ENCODE measurements at places on chromosomes 3 and 15.

GRCh38 chr3:15601046-15601398, 347 bp downstream of the HACL1 start:
- no peak for DNase-seq

- no peak for DNase-seq
Observed at GRCh38 chr15:28915935-28916334, 30.2 kb downstream of the APBA2 start.

GRCh38 chr3:32405711-32406323, 14.2 kb downstream of the CMTM7 start:
- DNase-seq, result no peak

- DNase-seq, result no peak
Observed at GRCh38 chr15:34609102-34610057, 25.9 kb upstream of the GOLGA8B start.

- DNase-seq, result no peak
Observed at GRCh38 chr15:90367576-90367975, 15.5 kb downstream of the ZNF774 start.

DNA sequence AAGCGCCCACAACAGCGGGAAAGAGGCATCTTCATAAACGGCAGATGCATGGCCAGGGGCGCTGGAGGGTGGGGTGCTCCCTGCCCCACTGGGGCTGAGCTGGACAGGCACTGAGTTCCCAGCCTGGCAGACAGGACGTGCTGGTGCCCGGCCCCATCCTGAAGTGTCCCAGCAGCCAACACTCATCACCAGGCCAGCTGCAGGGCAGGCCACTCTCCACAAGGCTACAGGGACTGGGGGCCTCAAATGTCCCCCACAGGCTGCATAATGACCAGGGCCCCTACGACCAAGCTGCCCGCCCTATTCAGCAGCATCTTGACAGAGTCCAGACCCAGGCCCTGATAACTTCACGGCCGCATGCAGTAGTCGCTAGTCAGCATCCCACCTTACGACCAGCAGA, 124.1 kb upstream of the IQSEC1 start:
- DNase-seq, result no peak

DNA sequence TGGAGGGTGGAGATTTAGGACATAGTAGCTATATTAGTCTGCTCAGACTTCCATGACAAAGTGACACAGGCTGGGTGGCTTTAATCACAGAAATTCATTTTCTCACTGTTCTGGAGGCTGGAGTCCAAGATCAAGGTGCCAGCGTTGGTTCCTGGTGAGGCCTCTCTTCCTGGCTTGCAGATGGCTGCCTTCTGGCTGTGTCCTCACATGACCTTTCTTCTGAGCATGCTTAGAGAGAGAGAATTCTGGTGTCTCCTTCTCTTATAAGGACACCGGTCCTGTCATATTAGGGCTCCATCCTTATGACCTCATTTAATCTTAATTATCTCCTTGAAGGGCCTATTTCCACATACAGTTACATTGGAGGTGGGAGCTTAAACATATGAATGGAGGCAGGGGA, 14.9 kb upstream of the SHC4 start:
- no peak for DNase-seq

DNA sequence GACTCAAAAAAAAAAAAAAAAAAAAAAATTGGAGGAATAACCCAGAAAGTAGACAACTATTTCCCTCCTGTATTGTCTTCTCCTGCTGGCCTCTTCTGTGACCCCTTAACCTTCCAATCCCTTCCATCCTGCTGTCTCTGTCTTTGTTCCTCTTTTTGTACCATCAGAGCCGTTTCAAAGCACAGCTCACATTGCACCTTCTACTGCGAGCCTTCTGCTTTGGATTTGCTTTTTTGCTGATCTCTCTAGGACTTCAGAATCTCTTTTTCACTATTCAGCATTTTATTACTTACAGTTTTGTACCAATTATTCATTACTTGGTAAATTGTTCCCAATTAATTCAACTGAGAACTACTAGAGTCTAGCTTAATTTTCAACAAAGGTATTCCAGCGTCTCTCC, 284.0 kb upstream of the TBL1XR1 start:
- DNase-seq, result no peak

GRCh38 chr3:105944721-105945120, 75.9 kb upstream of the CBLB start:
- DNase-seq, result no peak

- DNase-seq, result no peak
Observed at GRCh38 chr3:152269831-152270734, 1.4 kb downstream of the MBNL1 start.

DNA sequence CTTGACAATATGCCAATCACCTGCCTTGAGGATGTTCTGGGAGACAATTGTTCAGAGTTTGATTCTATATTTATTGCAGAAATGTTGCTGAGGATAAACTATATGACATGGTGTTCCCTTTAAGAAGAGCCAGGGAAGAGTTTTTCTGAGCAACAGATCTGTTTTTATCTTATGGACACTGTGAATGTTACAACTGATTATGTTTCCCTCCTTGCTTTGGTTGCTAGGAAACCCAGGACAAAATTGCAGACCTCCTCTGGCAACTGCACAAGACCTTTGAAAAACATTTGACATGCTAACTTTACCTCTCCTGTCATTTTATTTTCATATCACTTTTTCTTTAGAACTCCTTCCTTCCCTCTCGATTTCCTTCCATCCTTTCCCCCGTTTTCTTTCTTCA, 8.2 kb upstream of the TM6SF1 start:
- no peak for DNase-seq

DNA sequence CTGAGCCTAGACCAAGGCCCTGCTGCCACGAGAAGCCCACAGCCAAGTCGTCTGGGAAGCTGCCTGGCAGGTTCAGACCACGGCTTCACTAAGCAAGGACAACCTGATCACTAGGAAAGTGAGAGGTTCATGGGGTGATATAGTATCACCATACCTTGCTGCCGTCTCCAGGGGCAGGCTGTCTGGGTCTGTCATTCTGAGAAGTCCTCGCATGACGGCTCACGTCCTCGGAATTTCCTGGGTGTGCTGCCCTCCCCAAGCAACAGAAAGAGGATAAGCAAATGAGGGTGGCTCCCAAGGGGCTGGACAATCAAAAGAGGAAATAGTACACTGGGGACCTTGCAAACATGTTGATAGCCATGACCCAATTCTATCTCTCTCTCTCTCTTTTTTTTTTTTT, 207.4 kb upstream of the IGF1R start:
- no peak for DNase-seq

GRCh38 chr3:184305577-184305976, 6.5 kb downstream of the PSMD2 start:
- DNase-seq, result no peak

DNA sequence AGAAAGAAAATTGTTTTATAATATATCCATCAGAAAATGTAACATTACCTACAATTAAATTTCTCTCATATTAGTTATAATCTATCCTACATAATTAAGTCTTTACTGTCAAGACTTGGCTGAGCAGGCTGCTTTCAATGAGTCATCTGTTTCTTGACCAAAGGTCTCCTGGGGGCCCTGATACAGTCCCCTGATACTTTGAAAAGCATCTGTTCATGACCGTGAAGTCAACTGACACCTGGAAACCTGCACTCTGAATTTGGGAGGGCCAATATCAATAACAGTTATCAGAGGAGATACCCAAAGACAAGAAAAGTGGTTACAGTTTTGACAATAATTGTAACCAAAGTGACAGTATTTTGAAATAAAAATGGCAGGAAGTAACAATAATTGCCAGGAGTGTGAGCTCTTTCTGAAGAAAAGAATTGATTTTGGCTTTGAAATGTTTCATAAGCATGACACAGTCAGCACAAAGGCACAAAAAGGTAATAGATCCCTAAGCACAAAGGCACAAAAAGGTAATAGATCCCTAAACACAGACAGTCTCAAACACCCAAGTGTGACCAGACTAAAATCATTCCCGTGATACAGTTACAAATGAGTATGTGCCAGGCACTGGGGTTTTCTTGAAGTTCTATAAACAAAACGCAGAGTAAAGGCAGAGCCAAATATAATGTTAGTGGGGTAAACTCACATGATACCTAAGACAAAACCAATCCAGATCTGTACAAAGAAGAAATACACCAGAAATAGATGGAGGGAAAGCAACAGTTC, 260.7 kb downstream of the PLOD2 start:
- no peak for DNase-seq

- DNase-seq, result no peak
Observed at GRCh38 chr3:36707623-36708409, 56.5 kb downstream of the DCLK3 start.

DNA sequence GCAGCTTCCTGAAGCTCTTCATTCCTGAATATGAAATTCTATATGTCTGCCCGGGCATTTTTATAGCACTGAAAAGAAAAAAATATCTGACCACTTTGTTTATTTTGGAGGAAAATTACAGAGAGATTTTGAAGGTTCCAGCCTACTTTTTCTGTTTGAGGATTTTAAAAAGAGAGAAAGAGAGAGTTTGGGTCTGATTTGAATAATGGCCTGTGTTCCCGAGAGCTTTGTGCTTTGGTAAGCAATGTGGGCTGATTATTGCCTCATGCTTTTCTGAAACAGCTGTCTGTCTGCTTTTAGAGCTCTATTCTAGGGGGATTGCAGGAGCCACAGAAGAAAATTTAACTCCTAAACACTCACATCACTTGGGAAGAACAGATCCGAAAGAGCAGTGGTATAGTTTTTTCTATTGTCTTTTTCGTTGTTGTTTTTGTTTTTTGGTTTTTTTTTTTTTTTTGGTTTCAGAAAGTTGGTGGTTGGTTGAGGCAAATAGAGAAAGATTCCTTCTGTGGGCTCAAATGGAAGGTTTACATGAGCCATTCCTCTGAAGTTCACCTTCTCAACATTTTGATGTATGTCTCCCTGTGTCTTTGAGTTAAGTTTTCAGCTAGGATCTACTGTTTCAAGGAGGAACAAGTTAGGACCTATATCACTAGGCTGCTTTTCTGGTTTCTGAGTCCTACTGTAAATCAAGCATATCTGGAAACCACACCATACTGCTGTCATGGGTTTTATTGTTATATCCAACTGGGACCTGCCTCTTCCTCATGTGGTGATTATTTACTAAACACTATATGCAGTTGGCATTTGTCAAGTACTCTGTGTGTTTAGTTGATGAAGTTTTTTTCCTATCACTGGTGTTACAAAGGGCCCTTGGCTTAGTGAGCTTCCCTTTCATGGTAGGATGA, 178.9 kb downstream of the KCNMB2 start:
- peak; percentile 60 for DNase-seq

DNA sequence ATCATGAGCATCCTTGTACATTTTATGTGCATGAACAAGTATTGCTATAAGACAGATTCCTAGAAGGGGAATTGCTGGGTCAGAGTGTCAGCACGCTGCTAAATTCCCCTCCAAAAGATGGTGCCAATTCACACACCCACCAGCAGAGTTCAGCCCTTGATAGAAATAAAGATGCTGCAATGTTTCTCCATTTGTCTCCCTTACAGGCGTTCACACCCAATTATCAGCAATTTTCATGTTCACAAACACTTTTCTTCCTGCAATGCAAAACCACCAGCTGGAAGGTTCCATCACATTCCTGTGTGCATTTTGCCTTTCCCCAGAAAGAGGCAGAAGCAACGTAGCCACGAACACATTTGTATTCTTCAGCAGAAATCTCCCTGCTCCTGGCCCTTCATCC, 3.3 kb upstream of the TAMM41 start:
- DNase-seq, result no peak

- no peak for DNase-seq
Observed at GRCh38 chr15:90336705-90337141, 15.4 kb upstream of the ZNF774 start.

DNA sequence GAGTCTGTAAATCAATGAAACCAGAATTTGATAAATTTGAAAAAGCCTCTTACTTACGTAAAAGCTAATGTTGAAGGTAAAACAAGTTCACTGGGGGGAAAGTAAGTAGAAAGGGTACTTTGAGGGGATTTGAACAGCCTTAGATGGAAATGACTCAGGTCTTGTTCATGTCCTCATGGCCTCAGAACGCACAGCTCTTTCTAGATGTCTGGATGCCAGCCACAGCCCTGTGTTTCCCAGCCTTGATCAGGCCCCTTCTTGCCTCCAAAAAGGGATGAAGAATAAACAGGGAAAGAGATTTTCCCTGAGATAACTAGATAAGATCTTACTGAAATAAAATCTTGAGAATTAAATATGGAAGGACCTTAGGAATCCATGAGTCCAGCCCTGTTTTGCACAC, 237.1 kb upstream of the GOLGA6L4 start:
- no peak for DNase-seq

- no peak for DNase-seq
Observed at GRCh38 chr3:8979262-8979661, 16.0 kb upstream of the RAD18 start.

GRCh38 chr3:155744010-155744625, 753 bp downstream of the PLCH1 start:
- no peak for DNase-seq

DNA sequence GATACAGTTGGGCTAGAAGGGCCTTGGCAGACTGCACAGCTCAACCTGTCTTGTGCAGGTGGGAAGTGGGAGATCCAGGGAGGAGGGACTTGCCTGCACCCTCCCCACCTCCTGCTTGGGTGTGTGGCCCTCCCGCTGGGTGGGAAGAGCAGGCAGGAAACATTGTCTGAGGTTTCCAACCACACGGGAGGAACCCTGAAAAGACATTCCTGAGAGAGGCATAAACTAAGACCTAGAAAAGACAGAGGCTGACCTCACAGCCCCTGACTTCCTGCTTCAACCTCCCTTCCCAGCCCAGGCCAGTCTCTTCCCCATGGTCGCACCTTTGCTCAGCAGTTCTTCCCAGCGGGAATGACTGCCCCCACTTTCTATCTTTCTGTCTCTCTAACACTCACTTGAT, 46.3 kb upstream of the INSYN1 start:
- no peak for DNase-seq

DNA sequence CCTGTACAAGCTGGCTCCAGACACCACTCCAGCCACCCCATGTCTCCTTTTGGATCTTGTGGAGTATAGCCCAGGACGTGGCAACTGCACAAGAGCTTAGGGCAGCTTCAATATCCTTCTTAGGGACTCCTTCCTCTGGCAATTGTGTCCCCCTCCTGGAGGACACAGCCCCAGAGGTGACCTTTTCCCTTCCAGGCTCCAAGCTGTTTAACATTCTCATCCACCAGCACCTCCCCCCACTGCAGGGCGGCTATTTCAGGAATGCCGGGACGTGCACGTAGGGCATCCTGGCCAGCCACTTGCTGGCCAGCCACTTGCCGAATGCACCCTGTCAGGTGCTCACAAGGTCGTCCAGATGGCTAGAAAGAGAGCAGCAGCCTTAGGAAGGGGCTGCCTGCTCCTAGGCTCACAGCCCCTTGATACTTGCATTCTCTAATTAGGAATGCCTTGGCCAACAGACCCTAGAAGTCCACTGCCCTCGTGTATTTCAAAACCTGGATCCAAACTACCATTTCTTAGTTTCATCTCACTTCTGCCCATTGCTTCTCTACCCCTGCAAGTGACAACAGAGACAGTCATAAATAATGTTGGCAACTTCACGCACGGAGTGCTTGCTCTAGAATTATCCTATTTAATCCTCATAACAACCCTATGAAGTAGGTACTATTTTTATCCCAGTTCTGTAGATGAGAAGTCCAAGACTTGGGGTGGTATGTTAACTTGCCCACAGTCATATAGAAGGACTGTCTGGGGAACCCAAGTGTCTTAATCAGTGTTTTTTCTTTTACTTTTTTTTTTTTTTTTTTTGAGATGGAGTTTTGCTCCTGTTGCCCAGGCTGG, 24.5 kb upstream of the IDH2 start:
- DNase-seq, result no peak

GRCh38 chr15:53739651-53740050, 19.8 kb downstream of the WDR72 start:
- DNase-seq, result no peak

Data from forelimb muscle (tissue), 1 donor.